ENCODE measurements at places on chromosomes 5 and 9.
A peak's percentile ranks its signal among the peaks of the same experiment; 100 is the strongest.

GRCh38 chr9:108271646-108272348, 584.0 kb downstream of the ACTL7B start:
- peak; percentile 94 for DNase-seq

DNA sequence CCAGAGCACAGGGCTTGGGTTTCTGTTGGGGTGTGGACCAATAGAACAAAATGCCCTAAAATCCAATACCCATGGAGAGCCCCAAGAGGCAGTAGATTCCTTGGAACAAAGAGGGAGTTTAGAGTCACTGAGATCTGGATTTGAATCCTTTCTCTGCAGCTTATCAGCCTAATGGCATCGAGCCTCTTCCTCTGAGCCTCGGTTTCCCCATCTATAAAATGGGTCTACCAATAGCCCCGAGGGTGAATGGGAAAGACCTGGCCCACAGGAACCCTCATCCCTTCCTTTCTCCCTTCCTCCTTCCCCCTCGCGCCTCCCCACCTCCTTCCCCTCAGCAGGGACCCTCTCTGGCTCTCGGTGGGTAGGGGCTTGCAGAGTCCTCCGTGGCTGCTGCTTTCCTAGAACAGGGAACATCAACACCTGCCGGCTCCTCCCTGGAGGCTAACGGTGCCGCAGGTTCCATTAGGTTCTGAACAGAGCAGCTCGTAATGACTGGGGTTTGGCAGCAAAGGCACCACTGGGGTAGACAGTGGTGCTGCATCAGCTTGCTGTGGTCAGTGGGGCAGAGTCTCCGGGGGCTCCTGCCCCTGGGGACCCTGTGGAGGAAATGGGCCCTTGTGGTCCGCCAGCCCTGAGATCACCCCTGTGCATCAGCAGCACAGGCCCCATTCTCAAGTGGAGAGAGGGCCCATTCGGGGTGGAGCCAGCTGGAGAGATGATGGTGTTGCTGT, 40.3 kb downstream of the NEK6 start:
- DNase-seq: no peak

DNA sequence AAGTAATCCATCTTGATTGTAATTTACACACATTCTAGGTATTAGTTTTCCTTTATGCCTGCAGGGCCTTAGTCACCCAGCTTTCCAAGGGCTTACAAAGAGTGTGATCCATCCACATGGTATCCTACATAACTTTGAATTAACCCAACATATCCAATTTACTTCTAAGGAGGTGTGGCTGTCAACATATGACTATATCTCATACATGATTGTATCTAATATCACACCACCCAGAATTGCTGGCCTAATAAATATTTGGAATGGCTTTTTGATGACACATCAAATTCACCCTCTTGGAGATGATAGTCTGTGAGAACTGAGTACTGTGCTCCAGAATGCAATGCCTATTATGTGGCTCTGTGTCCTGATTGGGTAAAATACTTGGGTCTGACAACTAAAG, 363.3 kb upstream of the GRIN3A start:
- DNase-seq: no peak

DNA sequence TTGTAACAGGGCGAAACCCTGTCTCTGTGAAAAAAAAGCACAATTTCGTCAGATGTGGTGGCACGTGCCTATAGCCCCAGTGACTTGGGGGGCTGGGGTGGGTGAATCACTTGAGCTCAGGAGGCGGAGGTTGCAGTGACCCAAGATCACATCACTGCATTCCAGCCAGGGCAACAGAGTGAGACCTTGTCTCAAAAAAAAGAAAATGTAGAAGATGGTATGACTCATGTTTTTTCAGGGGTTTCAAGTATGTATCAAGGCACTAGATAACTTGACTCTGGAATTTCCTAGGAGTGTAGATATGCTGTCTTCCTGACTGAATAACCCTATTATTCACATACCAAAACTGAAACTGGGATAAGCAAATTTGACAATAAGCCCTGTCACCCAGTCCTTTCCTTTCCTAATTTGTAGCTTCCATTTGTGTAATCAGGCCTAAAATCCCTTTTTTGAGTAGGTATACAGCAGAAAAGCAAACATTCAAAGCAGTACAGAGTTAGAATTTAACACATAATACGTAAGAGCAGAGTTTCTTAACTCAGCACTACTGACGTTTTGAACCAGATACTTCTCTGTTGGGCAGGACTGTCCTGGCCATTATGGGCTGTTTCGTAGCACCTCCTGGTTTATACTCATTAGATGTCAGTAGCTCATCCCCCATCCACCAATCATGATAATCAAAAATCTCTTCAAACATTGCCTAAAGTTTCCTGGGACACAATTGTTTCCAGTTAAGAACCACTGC, 17.3 kb upstream of the ANKRD18B start:
- DNase-seq: no peak

- no peak for DNase-seq
Observed at GRCh38 chr5:155025895-155026294, 12.3 kb downstream of the KIF4B start.

GRCh38 chr5:155529362-155529761, 515.8 kb downstream of the KIF4B start:
- DNase-seq: no peak

DNA sequence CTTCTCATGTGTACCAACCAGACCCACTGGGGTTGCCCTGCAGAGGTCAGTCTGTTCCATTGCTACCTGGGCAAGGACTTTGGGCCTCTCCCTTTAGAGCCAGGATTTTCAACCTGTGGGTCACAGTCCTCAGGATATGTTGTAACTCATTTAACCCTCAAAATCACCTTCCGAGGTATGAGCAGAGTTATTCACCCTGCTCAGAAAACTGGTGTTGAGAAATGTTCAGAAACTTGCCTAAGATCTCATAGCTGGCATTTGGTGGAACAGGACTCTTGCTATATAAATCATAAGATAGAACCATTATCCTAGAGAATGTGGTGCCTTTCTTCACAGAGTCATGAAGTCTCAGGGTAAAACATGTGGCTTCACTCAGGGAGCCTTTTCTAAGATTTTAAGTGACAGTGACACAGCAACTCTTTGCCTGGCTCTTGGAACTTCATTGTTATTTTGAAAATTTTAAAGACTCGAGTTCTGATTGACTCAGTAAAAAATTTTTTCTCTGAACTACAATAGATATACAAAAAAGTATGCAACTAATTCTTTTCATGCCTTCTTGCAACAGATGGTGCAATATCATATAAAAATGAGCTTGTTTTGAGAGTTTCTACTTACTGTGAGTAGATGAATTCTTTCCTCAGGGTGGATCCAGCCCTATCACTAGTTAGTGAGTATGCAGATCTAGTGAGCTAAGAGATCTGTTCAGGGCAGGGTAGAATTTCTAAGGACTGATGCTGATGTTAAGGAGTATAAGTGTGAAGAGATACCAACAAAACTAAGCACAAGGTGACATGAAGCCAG, 29.5 kb downstream of the CAST start:
- no peak for DNase-seq

GRCh38 chr9:10366171-10366779, 246.5 kb downstream of the PTPRD start:
- peak; percentile 6 for DNase-seq

- DNase-seq: no peak
Observed at GRCh38 chr5:73564018-73564417, 1.4 kb downstream of the ANKRA2 start.

- DNase-seq: no peak
Observed at GRCh38 chr9:14232111-14232510, 81.8 kb downstream of the NFIB start.

GRCh38 chr9:128485414-128485855, 19.1 kb upstream of the GLE1 start:
- no peak for DNase-seq

DNA sequence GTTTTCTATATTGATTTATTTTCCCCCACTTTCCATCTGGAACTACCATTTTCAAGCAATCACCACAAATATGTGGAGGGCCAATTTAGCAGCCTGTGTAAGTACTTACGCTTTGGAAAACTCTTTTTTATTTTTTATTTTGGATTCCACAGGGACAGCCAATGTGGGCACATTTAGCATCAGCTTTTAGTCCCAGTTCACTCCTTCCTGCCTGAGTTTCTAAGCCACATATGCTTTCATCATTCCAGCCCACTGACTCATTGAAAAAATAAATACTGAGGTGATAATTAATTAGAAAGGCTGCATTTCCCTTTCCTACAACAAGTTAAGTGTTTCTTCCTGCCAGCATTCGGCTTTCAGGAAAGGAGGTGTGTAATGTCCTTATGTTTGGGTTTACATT, 76.8 kb downstream of the TMEM167A start:
- no peak for DNase-seq

DNA sequence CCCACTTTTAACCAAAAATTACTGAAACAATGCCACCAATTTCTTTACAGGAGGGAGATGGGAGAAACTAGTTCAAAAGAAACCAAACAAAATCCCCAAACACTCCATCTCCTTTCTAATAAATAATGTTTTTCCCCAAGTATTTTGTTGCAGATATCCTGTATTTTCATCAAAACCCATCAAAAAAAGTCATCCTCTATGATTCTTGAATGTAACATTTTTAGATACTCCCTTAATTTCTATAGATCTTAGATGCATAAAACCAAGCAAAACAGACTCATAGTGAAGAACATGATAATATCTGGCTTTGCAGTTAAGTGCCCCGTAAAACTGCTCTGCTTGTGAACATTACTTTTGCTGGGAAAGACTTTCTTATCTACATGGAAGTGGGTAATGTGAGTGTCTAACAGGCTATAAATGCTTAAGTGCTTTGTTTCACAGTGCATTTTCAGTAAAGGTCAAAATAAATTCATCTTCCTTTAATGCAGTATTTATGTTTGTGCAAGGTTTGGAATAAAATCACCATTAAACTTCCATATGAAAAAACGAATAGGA, 77.3 kb upstream of the TBCA start:
- DNase-seq: no peak

DNA sequence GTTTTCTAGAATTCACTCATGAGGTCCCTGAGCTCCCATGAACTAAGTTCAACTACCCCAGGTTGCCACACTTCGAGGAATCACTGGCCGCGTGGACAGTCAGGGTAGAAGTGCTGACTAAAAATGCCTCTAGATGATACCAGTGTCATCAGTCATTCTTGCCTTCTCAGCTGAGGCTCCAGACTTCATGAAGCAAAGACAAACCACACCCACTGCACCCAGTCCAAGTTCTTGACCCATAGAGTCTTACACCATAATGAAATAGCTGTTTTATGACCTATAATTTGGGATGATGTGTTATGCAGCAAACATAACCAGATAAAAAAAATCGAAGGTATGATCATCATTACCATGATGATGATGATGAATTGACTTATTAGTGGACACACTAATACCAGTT, 632.9 kb upstream of the TLE4 start:
- DNase-seq: no peak

GRCh38 chr5:34452170-34452828, 203.8 kb upstream of the RAI14 start:
- DNase-seq: peak; percentile 30
